Activated naive CD8-positive, alpha-beta T cell treated with anti-CD3 and anti-CD28 coated beads, Interleukin-2, amount 50 U/mL, for 24 hours (primary cell): ENCODE measurements at places on chromosomes 6 and 20.

GRCh38 chr6:130357436-130357835 lies 8.4 kb upstream of the TMEM200A start:
- H3K4me3 ChIP-seq = no peak overlapping the region
- no peaks in the 10 kb centered on the region for H3K36me3 ChIP-seq
- no peaks in the 10 kb centered on the region for H3K4me1 ChIP-seq
- no peak for DNase-seq
- no peak overlapping the region for H3K27ac ChIP-seq
- H3K27me3 ChIP-seq = peaks cover 7% of the 10 kb centered on the region

DNA sequence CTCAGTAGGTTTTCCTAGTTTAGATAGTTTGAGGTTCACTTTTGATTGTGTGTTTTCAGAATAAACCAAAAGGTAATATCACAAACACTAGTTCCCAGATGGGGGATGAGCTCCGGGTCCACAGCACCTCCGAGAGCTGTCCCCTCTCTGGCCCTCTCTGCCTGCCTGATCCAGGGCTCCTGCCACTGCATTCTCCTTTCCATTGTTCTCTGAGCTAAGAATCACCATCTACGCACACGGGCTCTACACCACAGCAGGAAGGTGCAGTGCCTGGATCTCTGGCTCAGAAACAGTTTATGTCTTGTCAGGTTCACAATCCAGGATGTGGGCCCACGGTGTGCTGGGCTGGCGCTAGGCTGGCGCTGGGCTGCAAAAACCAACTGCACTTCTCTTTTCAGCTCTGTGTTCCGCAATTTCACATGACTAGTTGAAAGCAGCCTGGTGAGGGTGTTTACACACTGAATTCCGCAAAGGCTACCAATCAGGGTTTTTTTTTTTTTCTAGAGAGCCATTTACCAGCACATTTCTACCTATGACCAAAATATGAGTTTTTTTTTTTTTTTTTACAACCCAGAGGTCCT lies 167.5 kb downstream of the SOD2 start:
- H3K4me3 ChIP-seq = no peak overlapping the region
- H3K27ac ChIP-seq = no peak overlapping the region
- peaks cover 31% of the 10 kb centered on the region for H3K27me3 ChIP-seq
- H3K36me3 ChIP-seq = no peaks in the 10 kb centered on the region
- no peak for DNase-seq

DNA sequence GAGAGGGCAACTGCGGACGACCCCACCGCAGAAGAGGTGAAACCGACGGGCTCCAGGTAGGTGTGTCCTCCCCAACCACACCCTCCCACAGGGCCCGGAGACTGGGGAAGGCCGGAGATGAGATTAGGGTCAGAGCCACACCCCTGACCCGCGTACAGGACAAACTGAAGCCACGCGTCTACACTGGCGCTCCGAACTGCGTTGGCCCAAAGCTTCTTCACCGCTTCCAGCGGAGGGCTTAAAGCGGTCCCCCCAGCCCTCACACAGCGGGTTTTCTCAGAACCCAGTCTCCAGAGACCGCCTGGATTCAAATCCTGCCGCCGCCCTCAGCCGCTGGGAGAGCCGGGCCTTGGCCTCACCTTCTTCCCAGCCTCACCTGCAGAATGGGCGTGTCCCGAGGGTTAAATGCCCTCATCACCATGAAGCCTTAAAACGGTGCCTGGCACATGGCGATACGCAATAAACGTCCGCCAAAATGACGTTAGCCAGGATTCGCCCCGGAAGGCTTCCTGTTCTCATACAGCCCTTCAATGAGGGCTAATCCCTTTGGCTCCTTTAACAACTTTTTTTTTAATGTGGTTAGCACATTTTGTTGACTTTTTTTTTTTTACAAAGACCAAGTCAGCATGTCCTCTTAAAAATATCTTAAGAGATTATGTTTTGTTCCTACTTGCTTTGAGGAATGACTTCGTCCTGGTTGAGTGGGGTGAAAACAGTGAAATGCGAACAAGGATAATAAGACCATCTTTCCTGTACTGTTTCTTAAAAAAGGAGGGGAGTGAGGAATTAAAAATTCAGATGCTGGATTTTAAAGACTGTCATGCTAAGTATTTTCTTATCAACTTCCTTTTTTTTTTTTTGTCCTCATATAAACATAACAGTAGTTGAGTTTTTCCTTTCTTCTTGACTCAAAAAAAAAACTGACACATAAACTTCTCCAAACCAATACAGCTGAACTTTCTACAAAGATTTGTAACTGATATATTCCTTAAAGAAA lies 15.1 kb upstream of the ZNF217 start:
- H3K27me3 ChIP-seq = no peaks in the 10 kb centered on the region
- peak; percentile 45 for DNase-seq
- H3K27ac ChIP-seq = peak overlapping the region; percentile 94
- H3K4me3 ChIP-seq = peak overlapping the region; percentile 82

DNA sequence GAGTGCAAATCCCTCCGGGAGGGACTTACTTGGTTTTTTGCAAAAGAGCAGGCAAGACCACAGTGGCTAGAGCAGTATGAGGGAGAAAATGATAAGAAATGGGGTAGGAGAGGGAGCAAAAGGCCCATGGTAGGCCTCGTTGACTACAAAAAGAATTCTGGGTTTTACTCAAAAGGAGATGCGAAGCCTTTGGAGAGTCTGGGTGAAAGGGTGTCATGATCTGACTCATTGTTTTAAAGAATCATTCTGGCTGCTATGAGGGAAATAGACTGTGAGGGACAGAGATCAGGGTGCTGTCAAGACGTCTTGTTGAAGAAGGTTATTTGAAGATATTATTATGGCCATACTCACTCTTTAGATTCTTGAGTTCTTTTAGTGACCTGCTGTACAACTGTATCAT lies 13.0 kb downstream of the TBC1D32 start:
- H3K4me3 ChIP-seq = no peak overlapping the region
- H3K27ac ChIP-seq = no peak overlapping the region
- H3K4me1 ChIP-seq = peaks cover 6% of the 10 kb centered on the region
- no peaks in the 10 kb centered on the region for H3K27me3 ChIP-seq
- DNase-seq = no peak

DNA sequence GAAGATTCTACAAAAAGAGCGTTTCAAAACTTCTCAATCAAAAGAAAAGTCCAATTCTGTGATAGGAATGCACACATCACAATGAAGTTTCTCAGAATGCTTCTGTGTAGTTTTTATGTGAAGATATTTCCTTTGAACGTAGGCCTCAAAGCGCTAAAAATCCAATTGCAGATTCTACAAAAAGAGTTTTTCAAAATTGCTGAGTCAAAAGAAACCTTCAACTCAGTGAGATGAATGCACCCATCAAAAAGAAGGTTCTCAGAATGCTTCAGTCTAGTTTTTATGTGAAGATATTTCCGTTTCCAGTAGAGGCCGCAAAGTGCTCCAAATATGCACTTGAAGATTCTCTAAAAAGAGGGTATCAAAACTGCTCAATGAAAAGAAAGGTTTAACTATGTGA lies 319.7 kb upstream of the DEFB115 start:
- H3K27me3 ChIP-seq = no peaks in the 10 kb centered on the region
- H3K4me3 ChIP-seq = no peak overlapping the region
- no peak overlapping the region for H3K27ac ChIP-seq
- H3K36me3 ChIP-seq = no peaks in the 10 kb centered on the region
- DNase-seq = no peak
- no peaks in the 10 kb centered on the region for H3K4me1 ChIP-seq

DNA sequence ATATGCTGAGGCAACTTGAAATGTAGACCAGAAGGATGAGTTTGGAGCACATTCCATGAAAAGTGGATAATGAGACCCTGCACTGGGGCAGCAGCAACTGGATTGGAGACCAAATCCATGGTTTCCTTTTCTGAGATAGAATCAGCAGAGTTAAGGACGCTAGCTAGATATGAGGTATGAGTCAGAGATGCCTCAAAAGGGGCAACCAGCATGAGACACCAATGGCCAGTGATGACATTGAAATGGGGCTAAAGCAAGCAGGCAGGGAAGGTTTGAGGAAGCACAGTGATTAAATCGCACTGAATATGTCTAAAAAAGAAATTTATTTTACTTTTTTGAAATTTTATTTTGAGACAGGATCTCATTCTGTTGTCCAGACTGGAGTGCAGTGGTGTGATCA lies 802.4 kb downstream of the TFAP2A start:
- no peak for DNase-seq
- no peaks in the 10 kb centered on the region for H3K4me1 ChIP-seq
- no peak overlapping the region for H3K4me3 ChIP-seq
- H3K27ac ChIP-seq = no peak overlapping the region
- H3K36me3 ChIP-seq = no peaks in the 10 kb centered on the region

- no peak for DNase-seq
- H3K4me3 ChIP-seq = no peak overlapping the region
- H3K27me3 ChIP-seq = peaks cover 9% of the 10 kb centered on the region
- H3K36me3 ChIP-seq = no peaks in the 10 kb centered on the region
- H3K27ac ChIP-seq = no peak overlapping the region
- no peaks in the 10 kb centered on the region for H3K4me1 ChIP-seq
Observed at GRCh38 chr20:51044796-51045195, 21.9 kb upstream of the KCNG1 start.

DNA sequence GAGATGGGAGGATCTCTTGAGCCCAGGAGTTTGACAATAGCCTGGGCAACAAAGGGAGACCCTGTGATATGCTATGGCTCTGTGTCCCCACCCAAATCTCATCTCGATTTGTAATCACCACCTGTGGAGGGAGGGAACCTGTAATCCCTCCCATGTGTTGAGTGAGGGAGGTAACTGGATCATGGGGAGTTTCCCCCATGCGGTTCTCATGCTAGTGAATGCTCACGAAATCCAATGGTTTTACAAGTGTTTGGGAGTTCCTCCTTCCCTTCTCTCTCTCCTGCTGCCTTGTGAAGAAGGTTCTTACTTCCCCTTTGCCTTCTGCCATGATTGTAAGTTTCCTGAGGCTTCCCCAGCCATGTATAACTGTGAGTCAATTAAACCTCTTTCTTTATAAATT lies 3.4 kb downstream of the NUDT3 start:
- H3K27ac ChIP-seq = no peak overlapping the region
- no peaks in the 10 kb centered on the region for H3K27me3 ChIP-seq
- no peak overlapping the region for H3K4me3 ChIP-seq
- H3K4me1 ChIP-seq = peaks cover 32% of the 10 kb centered on the region

GRCh38 chr6:116465246-116465645 lies 4.1 kb downstream of the CALHM6 start:
- no peaks in the 10 kb centered on the region for H3K36me3 ChIP-seq
- H3K4me3 ChIP-seq = no peak overlapping the region
- peaks cover 27% of the 10 kb centered on the region for H3K4me1 ChIP-seq
- H3K27ac ChIP-seq = no peak overlapping the region
- DNase-seq = no peak

GRCh38 chr6:57242505-57242904 lies 20.4 kb upstream of the RAB23 start:
- no peaks in the 10 kb centered on the region for H3K36me3 ChIP-seq
- H3K27ac ChIP-seq = no peak overlapping the region
- no peaks in the 10 kb centered on the region for H3K4me1 ChIP-seq
- no peak overlapping the region for H3K4me3 ChIP-seq
- peaks cover 13% of the 10 kb centered on the region for H3K27me3 ChIP-seq

GRCh38 chr6:139518556-139519091 lies 144.2 kb upstream of the CITED2 start:
- DNase-seq = no peak
- peaks cover 9% of the 10 kb centered on the region for H3K4me1 ChIP-seq
- H3K27ac ChIP-seq = no peak overlapping the region
- no peaks in the 10 kb centered on the region for H3K36me3 ChIP-seq

- no peak overlapping the region for H3K4me3 ChIP-seq
- H3K27ac ChIP-seq = no peak overlapping the region
- DNase-seq = no peak
- peaks cover 4% of the 10 kb centered on the region for H3K27me3 ChIP-seq
- H3K36me3 ChIP-seq = no peaks in the 10 kb centered on the region
Observed at GRCh38 chr6:75374961-75375400, 90.4 kb upstream of the TMEM30A start.

DNA sequence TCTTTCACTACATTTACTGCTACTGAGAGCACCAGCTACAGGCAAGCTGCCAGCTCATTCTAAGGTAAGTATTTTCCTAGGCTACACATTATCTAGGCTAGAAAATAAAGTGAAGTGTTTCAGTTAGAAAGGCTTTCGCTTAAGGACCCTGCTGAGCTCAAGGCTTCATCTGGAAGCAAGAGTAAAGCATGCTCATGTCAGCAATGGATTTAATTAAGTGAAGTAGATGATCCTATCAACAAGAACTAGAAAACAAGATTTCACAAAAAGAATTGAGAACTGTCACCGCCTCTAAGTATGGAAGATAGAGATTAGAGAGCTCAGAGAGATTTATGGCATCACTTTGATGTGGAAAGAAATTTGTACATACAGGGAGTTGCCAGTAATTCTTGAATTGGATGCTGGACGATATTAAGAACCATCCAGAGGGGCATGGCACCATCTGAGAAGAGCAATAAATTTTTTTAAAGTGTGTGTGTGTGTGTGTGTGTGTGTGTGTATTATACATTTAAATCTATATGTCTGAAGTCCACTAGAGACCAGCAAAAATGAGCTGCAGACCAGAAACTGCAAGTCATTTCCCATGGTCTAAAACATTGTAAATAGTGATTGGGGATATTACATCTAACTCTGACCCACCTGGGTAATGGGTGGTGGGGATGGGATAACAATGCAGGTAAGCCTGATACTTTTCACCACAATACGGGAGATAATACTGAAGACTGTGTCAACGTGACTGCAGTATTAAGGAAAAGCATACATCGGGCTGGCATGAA lies 105.2 kb upstream of the MAP7 start:
- no peaks in the 10 kb centered on the region for H3K4me1 ChIP-seq
- no peak overlapping the region for H3K27ac ChIP-seq
- no peaks in the 10 kb centered on the region for H3K27me3 ChIP-seq
- peaks cover 6% of the 10 kb centered on the region for H3K36me3 ChIP-seq

DNA sequence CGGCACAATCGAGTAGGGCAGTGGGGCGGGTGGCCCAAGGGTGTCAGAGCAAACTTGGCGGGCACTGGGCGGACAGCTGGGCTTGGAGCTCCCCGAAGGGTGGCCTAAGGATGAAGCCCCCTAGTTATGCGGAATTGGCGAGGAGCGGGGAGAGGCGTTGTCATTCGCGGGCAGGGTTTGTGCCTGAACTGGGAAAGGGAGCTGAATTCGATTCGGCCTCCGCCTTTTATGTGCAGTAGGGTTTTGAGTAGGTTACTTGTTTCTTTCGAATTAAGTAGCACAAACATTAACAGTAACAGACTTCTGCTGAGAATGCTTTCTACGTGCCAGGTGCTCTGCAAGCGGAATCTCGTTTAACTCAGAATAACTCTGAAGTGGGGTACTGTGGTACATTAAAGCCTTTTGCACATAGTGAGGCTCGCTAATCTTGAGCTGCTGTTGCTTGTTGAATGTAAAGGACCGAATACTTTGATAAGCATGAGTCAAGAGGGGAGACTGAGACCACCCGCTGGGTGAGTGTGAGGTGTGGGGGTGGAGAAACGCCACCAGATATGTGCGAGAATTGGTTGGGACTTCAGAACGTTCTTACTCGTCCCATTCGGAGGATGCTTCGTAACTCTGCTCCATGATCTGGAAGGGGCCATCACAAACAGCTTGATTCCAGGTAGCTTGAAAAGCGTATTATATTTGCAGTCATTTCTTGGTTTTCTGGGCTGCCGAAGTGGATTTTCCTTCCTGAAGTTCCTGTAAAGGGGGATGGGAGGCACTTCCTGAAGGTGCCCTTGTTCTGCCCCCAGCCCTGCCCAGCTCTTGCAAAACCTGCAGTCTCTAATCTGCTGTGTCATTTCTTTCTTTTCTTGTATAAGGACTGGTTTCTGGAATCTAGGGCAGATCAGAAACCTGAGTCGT lies 833 bp downstream of the RAB5IF start:
- DNase-seq = no peak
- peaks cover 2% of the 10 kb centered on the region for H3K27me3 ChIP-seq
- peaks cover 35% of the 10 kb centered on the region for H3K4me1 ChIP-seq
- H3K36me3 ChIP-seq = peaks cover 43% of the 10 kb centered on the region
- H3K27ac ChIP-seq = peak overlapping the region; percentile 92
- H3K4me3 ChIP-seq = peak overlapping the region; percentile 98
